ENCODE measurements at places on chromosomes 1 and 21.

DNA sequence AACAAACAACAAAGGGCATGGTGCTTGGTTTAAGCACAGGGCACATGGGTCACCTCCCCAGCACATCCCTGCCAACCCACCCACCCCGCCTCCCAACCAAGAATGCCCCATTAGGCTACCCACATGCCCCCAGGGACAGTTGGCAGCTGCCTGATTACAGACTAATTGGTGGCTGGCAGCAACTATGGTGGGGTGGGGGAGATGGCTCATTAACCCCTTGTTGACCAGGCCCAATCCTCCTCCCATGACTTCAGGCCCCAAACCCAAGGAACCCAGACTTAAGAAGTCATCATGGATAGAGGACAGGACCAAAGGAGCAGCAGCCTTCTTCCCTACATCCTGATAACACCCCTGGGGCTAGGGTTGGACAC, 1.3 kb downstream of the RIMS3 start:
- no peak for DNase-seq

DNA sequence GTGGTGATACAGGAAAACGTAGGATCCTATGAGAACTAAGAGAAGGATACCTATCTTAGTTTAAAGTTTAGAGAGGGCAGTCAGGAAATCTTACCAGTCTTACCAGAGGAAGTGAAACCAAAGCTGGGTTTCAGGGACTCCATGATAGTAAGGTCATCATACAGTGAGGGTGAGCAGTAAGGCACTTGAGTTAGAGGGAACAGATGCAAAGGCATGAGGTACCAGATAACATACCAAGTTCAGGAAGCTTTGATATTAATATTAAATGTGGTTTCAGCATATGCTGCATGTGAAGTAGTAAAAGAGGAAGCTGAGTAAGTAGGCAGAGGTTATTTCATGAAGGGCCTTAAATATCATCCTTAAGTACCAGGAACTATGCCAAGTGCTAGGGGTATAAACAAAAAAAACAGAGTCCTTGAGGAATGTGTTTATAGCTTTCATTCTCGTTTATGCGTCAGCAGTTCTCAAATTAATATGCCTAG, 16.9 kb downstream of the ATG4C start:
- no peak for DNase-seq

DNA sequence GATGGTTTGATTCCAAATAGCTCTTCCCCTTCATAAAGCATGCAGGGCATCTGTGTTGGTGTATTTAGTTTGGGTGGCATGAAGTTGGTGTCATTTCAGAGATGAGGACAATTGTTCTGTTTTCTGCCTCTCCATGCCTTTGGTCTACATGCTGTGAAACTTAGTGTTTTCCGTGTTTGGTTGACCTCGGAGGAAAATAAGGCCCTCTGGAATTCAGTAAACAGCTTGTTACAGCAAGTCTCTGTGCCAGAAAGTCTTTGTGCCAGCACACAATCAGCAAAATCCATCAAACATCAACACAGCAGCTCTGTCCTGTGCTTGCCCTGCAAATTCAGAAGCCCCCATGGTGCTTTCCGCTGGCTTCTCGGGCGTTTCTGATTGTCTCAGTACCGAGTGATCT, 9.5 kb downstream of the PARK7 start:
- no peak for DNase-seq

- DNase-seq: peak; percentile 63
Measured at GRCh38 chr1:158177700-158178450, 2.8 kb upstream of the CD1D start.

DNA sequence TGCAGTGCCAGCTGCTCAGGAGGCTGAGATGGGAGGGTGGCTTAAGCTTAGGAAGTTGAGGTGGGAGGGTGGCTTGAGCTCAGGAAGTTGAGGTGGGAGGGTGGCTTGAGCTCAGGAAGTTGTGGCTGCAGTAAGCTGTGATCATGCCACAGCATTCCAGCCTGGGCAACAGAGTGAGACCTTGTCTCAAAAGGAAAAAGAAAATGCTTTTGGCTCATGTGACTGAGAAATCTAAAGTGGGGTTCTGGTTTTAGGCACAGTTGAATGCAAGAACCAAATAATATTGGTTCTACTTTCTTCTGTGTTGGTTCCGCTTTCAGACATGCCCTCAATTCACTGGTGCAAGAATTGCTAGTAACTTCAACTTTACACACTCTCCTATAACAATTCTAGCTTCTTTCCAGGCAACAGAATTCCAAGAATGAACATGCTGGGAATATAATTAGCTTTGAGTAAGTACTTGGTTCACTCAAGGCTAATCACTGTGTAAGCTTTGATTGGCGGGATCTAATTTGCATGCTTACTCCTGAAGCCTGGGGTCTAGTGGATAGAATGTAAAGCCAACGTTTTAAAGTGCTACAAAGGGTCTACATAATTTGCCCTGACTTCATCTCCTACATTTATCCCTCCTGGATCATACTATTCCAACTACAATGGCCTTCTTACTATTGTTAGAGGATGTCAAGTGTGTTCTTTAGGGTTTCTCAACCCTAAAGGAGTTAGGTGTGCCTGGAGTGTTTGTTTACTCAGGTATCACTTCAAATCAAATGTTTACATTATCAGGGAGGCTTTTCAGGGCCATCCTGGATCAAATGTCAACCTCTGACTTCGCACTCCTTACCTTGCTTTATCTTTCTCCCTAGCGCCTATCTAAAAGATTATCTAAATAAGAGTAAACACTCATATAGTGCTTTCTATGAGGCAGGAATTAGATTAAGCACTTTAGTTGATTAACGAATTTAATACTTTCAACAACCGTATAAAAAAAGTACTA, 115.1 kb downstream of the SLC16A1 start:
- DNase-seq: no peak

DNA sequence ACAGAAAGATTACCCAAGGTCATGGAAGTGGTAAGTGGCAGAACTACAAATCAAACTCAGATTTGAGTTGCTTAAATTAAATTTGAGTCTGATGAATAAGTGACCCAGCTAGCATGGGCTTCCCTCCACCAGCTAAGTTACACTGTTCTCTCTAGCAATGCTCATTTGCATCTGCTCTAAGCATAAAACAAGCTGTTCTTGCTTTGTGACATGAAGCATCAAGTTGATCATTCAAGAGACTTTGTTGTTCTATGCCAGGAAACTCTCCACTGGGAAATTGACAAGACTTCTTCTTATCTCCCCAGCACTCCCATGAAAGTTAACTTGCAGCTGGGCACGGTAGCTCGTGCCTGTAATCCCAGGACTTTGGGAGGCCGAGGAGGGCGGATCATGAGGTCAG, 49.0 kb downstream of the SERBP1 start:
- no peak for DNase-seq

GRCh38 chr1:45864167-45865106, 61.0 kb downstream of the MAST2 start:
- no peak for DNase-seq

- no peak for DNase-seq
Measured at GRCh38 chr1:200115532-200115931, 88.0 kb downstream of the NR5A2 start.

- DNase-seq: peak; percentile 25
Measured at GRCh38 chr1:47187926-47188250, 1.9 kb downstream of the PDZK1IP1 start.

DNA sequence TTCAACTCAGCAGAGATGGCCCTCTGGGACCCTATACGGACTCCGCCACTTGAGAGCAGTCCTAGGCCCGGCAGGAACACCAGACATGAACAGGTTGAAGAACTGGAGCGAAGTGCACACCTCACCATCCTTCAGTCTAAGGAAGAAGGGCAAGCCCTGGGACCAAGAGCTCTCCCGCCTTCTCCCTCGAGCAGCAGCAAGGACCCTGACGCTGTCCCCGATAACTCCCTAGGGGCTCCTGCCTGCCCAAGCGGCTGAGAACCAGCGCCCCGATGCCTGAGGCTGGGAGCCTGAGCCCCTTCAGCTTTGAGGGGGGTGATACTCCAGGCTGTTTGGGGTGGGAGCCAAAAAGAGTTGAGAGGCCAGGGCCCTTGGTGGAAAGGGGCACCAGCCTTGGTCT, 10.2 kb downstream of the TMEM81 start:
- DNase-seq: no peak

DNA sequence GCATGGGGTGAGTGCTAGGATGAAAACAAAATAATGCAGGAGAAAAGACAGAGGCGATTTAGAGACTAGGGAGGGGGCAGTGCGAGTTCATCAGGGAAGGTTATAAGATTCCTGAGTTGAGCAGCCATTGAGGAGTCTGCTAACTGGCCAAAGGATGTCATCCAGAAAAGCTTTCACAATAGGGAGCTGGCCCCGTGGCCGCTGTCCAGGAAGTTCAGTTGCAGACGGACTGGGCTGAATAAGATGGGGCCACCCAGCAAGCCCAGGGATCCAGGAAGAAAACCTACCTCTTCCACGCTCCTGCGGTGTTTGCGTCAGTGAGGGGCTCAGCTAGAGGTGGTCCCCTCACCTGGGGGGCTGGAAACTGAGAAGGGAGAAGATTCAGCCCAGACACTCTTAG, 4.0 kb upstream of the PKP1 start:
- DNase-seq: no peak

DNA sequence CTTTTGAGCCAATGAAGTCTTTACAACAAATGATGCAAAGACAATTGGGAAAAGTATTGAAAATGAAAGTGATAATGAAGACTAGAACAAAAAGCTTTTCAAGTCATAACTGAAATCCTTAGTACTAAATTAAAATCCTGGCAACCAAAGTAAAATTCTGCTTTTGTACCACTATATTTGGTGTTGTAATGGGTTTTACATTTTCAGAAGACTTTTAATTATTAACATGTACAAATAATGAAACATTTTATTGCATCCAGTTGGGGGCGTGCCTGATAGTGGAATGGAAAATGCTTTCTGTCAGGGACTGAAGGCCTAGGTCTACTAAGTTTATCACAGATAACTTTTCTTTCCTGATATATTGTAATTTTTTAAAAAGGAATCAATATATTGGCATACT, 89.4 kb downstream of the SDCCAG8 start:
- no peak for DNase-seq

- DNase-seq: no peak
Measured at GRCh38 chr1:154839691-154840090, 30.4 kb downstream of the KCNN3 start.

- DNase-seq: no peak
Measured at GRCh38 chr1:242208021-242208420, 209.1 kb upstream of the MAP1LC3C start.

DNA sequence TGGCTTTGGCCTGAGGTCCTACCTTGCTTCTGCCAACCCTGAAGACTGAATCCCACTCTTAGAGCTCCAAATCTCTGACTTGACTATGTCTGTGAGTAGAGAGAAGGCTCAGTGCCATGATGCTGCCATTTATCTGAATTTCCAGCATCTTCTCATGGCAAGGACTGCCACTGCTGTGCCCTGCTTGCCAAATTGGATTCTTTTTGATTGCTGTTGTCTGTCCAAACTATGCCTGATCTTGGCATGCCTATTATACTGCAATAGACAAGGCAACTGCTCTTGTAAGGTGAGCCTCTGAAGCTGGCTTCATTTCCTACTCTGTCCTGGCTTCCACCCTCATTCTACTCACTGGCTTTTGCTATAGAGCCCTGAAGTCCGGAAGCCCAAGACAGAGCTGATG, 210.2 kb downstream of the SLC44A5 start:
- no peak for DNase-seq

DNA sequence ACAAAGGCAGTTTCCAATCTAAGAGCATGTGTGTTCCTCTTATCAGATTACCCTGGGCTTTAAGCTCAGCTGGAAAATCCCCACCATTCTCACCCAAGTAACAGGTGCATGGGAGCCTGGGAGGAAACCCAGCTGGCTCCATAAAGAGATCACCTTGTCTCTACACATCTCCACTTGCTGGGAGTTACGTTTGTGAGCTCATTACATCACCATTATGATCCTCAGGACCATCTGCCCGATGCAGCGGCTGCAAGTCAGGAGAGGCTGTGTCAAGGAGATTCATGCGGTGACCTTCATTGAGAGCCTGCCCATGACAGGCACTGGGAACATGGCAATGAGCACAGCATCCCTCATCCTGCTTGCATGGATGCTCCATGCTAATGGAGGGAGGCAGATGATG, 618.0 kb downstream of the NPHP4 start:
- no peak for DNase-seq

DNA sequence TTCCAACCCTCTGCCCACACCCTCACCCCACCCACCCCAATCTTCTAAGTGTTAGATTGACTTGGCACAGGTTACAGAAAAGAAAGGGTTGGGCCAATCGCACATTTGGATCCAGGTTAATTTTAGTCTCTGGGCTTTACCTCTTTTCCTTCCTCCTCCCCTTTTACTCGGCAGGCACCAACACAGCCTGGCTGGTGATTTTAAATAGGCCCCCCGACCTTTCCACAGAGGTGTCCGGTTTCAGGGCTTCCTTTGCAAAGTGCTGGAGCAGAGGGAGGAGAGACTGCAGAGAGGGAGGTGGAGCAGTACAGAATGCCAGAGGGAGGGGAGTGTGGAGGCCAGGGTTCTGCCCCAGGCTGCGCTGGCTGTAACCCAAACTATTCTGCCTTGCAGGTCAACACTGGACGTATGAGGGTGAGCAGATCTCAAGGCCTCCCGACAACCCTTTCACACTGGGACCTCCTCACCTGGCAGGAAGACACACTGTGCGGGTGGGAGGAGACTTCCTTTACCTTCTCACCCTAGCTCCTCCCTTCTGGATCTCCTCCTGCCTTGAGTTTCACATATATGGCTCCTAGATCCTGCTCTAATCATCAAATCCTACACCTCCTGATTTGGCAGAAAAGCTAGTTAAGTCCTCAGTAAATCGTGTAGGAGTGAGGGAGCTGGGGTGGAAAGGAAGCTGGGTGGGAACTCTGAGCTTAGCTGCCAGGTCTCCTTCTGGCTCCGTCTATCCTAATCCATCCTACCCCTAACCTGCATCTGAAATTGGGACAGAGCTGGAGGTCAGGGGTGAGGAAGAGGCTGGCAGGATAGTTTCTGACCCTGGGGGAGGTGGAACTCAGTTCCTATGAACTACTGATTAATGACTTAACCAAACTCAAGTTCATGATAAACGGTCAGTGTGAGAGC, 2.4 kb downstream of the CA14 start:
- DNase-seq: no peak

- DNase-seq: no peak
Measured at GRCh38 chr1:8204826-8205225, 113.1 kb upstream of the SLC45A1 start.

DNA sequence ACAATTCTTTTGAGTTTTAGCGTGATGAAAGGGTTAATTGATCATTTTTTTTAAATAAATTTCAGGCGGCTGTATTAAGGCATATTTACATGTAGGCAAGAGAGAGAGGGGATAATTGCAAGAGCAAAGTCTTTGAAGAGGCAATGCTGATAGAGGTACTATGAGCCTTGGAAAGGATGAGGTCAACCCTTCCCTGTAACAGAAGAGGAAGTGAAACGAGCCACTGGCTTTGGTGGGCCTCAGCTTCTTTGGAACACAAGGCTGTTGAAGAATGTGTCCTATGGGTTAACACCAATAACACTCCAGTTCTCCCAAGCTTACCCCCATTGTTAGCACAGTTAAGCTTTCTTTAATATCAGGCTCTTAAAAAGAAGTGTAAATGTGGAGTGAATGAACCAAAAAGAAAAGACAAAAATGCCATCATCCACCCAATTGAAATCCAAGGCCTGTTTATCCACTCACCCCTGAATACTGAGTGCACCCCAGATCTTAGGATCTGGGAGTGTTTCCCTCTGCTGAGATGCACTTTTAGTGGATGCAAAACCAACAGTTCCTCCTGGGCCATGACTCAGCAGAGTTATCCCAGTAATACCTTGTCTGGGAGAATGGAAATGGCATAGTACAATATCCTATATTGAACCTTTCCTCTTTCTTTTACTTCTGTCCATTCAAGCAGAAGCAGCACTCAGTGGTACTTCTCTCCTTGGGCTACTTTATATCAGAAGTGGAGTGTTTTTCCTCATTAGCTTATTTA, 216.4 kb downstream of the SLC44A5 start:
- no peak for DNase-seq

- DNase-seq: no peak
Measured at GRCh38 chr1:169465281-169465680, 20.5 kb downstream of the SLC19A2 start.

Measured in activated effector memory CD4-positive, alpha-beta T cell treated with anti-CD3 and anti-CD28 coated beads, Interleukin-2, amount 50 U/mL, for 16 hours (primary cell).